Activated CD4-positive, alpha-beta T cell treated with anti-CD3 and anti-CD28 coated beads, Interleukin-2, amount 50 U/mL, for 1 hour (primary cell): ENCODE measurements at places on chromosomes 16 and 17.

DNA sequence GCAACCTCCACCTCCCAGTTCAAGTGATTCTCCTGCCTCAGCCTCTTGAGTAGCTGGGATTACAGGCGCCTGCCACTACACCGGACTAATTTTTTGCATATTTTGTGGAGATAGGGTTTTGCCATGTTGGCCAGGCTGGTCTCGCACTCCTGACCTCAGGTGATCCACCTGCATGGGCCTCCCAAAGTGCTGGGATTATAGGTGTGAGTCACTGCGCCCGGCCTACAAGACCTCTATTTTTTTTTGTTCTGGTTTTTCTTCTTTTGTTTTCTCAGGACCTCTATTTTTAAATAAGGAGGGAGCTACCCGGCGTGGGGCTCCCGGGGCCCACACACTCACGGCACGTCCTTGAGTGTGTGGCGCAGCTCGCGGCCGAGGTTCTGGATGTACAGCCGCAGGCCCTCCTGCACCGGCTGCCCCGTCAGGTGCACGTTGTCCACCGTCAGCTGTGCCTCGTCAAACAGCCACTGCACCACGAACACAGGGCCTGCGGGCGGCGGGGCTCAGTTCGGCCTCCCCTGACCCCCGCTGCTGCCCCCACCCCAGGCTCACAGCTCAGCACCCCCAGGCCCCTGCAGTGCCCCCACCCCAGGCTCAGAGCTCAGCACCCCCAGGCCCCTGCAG is 5.8 kb downstream of the NOTUM start:
- no peak for DNase-seq

- no peak for DNase-seq
These were observed 168.1 kb downstream of the XYLT1 start for GRCh38 chr16:17302620-17303019.

DNA sequence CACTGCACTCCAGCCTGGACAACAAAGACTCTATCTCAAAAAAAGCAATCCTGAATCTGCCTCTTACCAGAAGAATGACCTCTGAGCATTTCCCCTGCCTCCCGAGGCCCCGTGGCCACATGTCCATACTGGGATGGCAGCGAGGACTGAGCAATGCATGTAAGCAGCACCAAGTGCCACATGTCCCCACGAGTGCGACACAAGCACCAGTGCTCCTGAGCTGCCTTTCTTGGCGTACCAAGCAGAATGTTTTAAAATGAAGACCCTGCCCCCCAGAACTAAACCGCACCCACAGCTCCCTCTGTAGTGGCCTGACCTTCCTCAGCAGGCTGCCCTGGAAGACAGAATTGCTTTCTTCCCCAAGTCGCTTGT is 373.3 kb downstream of the SLC39A11 start:
- no peak for DNase-seq

- peak; percentile 64 for DNase-seq
These were observed 11.9 kb upstream of the NSRP1 start for GRCh38 chr17:30104575-30105339.

GRCh38 chr17:73394512-73395450 is 83.0 kb upstream of the CDC42EP4 start:
- no peak for DNase-seq

- DNase-seq: peak; percentile 82
These were observed 761 bp upstream of the NBR1 start for GRCh38 chr17:43170140-43170765.
